ENCODE measurements at places on chromosomes 5 and 9.
A peak's percentile ranks its signal among the peaks of the same experiment; 100 is the strongest.

DNA sequence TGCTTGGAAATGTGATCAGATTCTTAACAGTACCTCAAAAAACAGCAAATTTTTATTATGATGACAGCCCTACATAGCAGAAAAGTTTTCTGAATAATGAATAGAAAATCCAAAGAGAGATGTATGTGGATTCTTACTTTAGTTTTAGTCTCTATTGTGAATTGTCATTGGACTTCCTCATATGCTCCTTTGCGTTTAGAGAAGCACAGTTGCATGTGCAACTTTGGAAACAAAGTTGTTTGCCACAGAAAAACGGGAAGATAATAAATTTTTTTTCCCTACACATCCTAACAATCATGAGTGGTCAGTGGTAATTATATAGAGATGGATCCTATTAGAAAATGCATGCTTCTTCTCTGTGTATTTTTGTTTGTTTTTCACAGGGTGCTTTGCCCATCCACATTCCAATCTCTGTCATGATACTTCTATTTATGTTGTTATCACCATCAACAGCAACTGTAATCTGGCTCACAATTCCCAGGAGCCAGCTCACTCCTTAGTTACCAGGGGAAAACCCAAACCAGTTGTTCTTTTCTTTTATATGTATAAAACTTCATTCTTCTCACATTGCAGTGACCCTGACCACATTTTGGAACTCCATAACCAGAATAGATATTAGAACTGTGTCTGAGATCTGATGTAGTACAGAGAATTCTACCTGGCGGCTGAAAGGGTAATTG lies 118.7 kb downstream of the NDUFS4 start:
- no peak for DNase-seq

DNA sequence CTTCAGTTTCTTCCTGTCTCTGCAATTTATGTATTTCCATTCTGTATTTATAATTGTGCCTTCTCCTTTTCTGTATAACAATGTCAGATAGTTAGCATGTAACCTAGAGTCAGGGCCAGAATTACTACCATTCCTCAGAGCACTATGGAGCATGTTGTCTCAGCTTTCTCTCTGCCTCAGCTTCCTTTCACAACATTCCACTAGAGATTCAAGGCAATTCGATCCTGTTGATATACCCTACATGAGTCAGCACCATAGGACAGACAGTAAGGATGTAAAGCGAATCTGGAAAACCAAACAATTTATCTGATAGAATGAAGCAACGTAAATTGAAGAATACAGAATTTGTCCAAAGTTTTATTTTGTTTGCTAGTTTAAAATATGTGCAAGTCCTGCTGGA lies 728.3 kb upstream of the SEMA6A start:
- DNase-seq, result no peak

DNA sequence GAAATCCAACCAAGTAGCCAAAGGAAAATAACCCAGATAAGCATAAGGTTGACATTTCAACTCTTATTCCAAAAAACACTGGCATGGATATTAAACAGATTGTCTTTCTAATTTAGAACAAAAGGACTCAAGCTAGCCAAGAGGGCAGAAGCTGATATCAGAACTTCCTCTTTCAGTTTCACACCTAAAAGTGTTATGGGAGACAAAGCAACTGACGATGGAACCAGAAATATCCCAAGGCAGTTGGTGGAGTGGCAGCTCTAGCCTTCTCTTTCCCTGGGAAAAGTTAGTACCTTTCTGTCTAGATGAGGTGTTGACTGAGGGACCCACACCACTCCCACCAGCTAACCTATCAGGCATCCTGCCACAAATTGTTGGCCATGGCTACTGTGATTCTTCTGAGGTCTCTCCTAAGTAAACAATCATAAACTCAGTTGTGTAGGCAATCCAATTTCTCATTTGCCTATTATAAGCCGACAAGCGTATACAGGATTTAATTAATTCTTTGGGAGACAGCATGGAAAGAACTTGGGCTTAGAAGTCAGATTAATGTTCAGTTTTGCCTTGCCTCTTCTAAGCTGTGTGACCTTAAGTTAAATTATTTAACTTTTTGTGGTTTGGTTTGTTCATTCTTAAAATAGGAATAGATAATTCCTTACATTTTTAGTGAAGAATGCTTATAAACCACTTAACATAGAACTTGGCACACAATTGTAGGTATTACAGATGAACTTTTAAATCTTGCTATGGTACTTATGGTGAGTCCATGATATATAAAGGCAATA lies 110.9 kb upstream of the ADAMTSL1 start:
- DNase-seq, result no peak

DNA sequence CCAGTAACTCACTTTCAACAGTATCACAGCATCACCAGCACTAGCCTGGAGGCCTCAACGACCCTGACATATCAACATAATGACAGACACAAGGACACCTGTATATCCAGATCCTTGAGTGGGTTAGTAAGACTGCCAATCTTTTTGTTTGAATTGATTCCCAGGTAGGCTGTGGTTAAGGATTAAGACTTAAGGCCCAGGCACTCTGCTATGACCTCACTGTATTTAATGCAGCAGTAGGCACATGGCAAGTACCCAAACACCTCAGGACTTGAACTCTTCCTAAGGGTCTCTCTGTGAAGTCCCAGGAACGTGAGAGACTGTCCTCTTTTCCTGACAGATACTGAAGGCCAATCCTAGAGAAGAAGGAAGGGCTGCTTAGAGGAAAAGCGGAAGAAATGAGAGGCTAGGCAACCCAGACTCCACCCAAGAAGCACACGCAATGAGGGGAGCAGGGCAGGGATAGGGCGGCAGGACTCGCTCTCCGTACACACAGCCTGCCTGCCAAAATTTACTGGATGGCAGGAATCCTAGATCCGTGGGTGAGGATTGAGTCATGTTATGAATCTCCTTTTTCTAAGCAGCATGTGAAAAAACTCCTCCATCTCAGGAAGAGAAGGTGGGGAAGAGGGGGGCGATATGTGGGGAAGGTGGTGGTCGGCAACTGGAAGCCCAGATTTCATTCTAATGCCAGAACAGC lies 93.4 kb downstream of the SIL1 start:
- DNase-seq, result no peak

DNA sequence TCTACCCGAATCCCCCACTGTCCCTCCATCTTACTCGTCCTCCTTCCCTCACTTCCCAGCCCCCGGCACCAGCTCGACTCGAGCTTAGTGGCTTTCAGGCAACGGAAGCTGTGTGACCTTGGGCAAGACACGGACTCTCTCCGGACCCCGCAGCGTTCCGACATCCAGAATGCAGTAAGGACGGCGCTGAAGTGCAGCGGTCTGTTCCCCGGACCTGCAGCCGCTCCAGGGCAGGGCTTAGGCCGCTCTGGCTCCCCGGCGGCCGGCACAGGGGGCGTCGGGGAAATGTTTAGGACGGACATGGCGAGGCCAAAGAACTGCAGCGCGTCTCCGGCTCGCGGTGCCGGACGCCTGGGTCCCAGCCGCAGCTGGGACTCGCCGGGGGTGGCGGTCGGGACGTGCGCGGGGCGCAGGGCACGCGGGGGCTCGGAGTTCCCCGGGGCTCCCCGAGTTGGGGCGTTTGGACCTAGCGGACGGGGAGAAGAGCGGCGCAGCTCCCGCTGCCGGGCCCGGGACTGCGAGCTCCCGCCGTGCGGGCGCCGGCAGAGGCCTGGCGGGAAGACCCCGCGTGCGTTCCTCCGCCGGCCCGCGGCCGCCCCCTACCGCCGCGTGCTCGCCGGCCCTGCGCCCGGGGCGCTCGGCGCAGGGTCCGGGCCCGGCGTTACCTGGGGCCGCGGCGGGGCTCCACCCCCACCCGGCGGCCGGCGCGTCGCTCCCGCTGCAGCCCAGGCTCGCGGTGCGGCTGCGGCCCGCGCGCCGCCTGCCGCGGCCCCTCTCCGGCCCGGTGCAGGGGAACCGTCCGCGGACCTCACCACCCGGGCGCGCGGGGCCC lies 5.6 kb upstream of the RNF44 start:
- no peak for DNase-seq

GRCh38 chr9:15401266-15401665 lies 21.4 kb upstream of the SNAPC3 start:
- no peak for DNase-seq

DNA sequence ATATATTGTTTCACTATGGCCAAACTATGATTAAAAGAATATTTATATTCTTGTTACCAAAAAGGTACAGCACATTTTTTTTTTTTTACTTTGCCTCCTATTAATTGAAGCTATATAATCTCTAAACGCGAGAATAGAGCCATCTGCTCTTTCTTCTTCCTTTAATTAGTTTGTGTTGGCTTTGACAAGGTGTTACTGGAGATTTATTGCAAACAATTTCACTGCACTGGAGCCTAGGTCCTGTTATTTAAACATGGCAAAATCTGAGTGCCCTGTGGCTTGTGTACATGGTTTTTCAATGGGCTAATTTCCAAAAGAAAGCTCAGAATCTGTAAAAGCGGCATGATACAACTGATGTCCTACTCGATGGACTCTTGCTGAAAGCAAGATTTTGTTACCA lies 40.8 kb upstream of the GABRG2 start:
- no peak for DNase-seq

DNA sequence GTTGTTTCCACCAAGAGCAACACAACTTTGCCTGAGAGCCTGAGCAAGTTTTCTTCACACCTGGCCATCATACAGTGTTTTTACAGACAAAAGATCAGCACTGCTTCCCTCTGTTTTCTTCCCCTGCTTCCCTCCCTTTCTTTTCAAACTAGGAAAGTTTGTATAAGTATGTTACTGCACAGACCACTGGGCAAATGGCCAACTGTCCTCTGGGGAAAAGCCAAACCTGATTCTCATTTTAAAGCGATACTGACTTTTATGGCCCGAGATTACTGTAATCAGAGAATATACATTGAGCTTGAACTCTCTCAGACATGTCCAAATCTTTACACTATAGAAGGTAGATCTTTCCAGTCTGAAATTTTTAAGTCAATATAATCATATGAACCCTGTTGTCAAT lies 415.0 kb downstream of the NFIB start:
- DNase-seq, result no peak

GRCh38 chr5:91224456-91224855 lies 158.7 kb downstream of the ARRDC3 start:
- DNase-seq, result no peak

DNA sequence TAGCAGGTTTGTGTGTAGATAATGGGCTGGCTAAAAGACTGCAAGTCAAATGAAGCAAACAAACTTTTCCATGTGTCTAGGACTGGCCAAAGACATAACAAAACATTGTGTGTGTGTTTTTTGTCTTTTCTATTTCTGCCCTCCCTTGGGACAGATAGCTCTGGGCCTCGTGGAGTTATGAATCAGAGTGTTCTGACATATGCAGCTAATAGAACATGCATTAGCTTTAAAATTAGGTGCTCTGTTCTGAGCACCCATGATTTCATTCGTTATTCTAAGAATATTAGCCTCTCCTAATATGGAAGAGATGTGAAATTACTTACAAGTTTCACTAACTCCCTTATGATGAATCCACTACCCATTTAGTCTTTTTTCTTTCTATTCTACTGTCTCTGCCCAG lies 367.3 kb upstream of the PAPPA start:
- no peak for DNase-seq

DNA sequence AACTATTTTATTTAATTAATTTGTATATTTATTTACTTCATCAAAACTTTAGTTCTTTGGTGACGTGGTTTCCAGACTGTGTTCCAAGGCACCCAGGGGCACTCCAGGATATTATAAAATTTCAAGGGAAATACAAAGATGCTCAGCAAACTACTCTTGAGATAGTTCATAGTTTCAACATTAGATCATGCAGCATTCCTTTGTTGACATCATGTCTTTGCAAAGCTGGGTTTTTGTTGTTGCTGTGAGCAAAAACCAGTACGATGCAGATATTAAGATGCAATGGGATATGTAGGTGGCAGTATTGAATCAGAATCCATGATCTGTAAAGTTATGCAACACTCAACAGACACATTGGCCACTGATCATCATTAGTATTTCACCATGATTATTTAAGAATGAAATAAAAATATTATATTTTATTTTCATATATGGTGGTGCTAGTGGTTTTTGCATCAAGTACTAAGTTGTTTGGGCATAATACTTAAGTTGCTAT lies 219.7 kb downstream of the ADCY2 start:
- no peak for DNase-seq

- DNase-seq, result no peak
Measured at GRCh38 chr5:97141031-97141430, 1.4 kb downstream of the LIX1 start.

DNA sequence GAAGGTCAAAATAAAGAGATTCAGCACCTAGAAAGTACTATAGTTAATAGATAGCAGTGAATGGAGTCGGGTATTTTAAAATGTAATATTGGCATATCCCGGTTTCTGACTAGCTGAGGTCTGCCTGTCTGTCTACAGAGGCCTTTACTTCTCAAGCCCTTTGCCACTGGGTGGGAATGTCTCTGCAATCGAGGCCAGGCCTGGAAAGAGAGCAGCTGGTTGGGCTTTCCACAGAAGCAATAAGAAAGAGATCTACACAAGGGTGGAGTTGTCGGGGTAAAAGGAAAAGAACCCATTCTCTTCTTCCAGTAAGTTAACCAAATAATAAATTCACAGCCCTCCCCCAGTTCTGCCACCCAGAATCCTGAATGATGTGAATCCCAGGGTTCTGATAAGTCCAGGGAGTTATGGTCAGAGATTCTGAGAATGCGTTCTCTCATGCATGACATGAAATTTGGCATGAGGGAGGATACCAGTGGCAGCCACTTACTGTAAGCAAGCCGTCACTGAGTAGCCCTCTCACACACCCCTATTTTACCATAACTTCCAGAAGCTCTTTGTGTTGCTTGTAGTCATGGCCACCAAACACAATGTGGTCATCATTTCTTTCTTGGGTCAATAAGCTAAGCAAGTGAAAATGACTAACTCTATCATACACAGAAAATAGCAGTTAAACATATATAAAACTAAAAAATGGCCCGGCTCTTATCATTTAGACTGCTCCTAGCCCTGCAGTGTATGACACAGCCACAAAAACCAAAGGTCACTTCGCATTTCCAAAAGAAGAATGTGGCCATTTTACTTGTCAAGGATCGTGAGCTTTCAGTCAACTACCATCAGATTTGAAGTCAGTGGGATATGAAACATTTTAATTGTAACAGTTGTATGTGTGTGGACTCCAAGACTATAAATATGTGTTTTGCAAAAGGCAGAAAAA lies 185.0 kb downstream of the GLIS3 start:
- no peak for DNase-seq

GRCh38 chr9:100595391-100596199 lies 17.7 kb downstream of the CAVIN4 start:
- DNase-seq, result peak; percentile 61

DNA sequence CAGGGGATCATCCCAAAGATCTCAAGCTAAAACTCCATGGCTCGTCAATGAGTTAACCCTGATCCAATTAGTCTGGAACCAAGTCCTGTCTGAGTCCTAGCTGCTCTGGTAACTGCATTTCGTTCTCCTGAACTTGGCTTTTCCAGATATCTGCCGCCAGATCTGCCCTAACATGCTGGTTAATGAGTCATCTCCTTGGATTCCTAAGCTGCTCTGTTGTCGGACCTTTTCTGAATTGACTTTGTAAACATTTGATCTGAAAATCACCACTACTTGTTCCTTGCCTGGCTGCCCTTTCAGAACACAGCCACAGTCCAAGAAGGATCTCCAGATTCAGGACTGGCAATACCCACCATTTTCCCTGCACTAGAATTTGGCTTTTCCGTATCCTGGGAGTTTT lies 473.0 kb downstream of the ZSWIM6 start:
- no peak for DNase-seq

Measured in NT2/D1 (cell line).